ENCODE measurements at places on chromosomes 5 and 9.

DNA sequence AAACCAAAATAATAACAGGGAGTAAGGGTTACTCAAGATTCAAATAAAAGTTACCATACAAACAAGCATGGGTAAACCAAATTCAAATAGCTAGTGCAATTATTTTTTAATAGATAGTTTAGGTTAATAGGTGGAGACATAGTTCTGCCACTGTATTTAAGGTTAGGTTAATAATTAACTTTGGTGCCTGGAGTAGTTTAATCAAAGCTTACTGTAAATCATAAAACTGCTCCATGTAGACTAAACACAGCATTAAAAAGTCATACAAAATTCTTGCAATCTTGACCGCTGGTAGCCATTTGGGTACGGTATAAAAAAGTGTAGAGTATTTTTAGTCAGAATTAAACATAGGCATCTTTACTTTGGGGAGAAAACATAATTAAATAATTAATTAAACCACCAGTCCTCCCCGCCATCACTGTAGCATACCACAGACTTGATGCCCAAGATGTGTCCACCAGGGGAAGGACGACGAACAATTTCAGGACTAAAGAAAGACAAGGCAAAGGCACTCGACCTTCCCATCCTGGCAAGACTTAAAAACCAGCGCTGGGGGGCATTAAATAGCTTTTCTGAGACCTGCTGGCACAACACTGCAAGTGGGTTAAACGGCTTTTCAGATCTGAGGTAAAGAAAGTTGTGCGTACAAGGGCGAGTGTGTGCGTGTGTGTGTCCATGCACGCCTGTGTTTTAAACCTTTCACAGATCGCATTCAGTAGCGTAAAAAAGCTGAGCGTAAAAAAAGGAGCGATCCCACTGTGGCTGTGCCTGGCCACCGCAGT lies 2.9 kb downstream of the SEMA6A start:
- DNase-seq: peak; percentile 62

DNA sequence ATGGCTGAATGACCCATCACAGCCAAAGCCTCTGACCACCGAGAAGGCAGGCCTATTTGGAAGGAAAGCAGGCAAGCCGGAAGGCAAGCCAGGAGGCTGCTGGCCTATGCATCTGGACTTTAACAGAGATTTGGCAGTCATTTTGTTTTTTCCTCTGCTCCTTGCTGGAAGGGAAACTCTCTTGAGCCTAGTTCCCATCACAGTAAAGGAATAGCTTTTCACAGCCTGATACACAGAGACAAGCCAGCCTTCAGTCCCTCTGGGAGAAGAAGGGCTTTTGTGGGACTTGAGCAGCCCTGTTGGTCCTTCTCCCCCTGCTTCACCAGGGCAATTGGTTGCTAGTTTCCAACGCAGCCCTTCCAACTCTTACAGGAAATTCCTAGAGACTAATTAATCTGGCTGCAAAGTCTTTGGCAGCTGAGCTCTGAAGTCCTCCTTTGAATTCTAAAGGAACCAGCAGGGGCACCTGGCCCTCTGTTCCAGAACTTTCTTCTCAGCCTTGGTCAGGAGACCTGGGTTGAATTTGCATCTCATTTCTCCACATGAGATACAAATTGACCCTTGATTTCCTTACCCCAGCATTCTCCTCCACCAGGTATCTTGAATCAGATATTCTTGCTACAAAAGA lies 157.3 kb upstream of the EPB41L4A start:
- no peak for DNase-seq

DNA sequence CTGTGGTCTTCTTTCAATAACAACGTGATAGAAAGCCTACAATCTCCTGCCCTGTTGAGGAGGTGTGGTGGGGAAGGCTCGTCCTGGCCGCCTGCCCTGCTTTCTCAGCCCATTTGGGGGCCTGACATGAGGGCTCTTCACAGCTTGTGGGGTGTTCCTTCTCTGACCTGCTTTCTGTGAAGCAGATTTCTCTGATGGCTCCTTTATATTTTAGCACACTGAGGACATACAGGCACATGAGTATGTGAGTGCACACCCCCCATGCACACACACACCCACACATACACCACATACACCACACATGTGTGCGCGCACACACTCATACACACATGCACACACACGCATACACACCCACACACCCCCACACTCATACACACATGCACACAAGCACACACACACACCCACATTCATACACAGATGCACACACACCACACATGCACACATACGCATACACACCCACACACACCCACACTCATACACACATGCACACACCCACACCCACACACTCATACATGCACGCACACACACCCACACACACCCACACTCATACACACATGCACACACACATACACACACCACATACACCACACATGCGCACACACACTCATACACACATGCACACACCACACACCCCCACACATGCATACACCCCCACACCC lies 117.5 kb downstream of the COL5A1 start:
- no peak for DNase-seq

DNA sequence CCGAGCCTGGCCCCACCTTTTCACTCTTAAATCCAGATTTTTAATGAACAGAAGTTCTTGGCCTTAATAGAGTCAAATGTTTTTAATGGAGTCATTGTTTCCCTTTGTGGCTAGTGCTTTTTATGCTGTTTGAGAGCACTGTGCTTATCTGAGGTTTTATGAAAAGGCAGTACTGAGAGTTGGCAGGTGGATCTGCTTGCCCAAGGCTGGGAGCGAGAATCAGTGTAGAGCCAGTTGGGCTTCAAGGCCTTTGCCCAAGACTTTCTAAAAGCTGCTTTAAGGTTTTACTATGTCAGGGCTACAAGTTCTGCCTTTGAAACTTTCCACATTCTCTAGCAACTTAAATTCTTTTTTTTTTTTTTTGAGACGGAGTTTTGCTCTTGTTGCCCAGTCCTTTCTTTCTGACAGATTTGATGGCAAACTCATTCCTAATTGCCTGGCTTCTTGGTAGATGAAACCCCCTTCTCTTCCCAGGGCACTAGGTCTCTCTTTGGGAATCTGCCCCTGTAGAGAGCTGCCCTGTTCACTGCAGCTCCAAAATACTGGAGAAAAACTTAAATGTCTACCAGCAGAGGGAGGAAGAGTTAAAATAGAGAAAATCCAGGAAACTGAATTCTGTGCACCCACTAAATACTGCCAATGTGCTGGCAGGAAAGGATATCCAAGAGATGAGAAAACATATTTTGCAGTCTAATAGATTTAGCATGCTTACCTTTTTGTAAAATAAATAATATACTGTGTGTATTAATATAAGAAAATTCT lies 36.9 kb upstream of the CDK20 start:
- no peak for DNase-seq

Measured in SW480 (cell line).